Osteocyte (in vitro differentiated cells): ENCODE measurements at places on chromosomes 4 and X.

GRCh38 chr4:77023920-77024319, 51.9 kb downstream of the CCNI start:
- DNase-seq: no peak

DNA sequence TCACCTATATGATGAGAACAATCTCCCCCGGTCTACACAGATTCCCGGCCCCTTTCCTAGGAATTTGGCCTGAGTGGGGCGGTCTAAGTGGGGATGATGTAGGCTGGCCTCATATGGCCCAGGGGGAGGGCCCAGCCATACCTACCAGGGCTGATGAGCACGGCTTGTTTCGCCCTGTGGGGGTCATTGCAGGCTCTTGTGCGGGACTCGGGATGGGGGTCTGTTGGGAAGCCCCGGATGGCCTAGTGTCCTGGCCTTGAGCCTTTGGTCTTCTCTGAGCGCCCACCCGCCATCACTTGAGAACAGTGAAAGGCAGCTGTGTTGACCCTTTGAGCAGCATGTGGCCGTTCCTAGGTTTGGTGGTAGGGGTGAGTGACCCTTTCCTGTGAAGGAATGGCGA, 4.8 kb upstream of the CTAG2 start:
- DNase-seq: peak; percentile 77

GRCh38 chr4:169618986-169619385, 1.4 kb upstream of the CLCN3 start:
- no peak for DNase-seq

GRCh38 chr4:2255501-2256155, 6.3 kb downstream of the MXD4 start:
- DNase-seq: peak; percentile 83

- DNase-seq: no peak
Measured at GRCh38 chrX:7062276-7062675, 85.2 kb upstream of the STS start.

DNA sequence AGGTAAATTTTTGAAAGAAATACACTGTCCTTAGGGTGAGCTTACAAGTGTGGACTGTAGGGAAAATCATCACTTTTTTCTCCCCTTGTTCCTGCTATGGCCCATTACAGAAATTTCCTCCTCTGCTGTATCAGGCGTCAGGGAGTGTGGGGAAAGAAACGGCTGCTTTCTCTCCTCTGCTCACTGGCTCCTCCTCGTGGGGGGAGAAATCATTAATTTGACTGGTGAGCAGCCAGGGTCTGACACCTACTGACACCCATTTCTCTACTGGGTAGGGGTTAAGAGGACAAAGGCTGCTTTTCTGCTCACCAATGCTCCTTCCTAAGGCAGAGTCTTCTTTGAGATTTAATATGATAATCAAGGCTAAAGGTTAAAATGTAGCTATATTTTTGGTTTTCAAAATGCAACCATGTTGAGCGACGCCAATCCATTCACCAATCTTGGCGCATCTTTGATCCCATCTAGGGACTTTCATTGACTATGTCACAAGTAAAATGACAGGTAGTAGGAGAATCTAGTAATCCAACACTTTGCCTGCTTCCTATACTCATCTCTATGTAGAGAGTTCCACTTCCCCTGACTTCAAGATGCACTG, 25.1 kb downstream of the SETD7 start:
- no peak for DNase-seq

GRCh38 chr4:26877406-26877805, 16.8 kb downstream of the STIM2 start:
- no peak for DNase-seq

DNA sequence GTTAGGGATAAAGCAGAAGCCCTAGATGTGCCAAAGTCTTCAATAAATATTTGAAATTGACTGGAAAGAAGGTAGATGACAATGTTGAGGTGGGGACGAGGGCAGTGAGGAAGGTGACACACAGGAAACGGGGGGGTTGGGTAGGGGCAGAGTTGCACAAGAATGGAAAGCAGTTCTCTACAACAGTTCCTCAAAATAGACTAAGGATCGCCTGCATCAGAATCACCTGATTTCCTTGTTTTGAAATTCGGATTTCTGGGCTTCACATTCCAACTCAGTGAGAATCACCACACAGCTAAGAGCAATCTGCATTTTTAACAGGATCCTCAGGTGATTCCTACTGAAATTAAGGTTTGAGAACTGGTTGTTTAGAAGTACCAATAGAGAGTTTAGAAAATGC, 70.6 kb downstream of the ARFIP1 start:
- DNase-seq: no peak

DNA sequence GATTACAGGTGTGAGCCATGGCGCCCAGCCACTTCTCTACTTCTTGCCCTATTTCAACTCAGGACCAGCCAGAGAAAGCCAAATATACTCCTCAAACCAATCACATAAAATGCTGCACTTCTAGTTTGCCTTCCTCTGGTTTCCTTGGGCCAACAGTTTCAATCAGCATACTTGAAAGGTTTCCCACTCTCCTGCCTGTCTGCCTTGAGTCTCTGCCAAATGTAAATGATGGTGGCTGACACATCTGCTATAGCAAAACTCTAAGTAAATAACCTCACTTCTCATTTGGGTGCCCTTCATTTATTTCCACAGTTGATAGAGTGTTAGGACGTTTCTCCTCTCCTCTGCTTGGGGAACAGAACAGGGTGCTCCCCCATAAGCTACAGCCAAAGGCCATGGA, 36.4 kb upstream of the PPA2 start:
- no peak for DNase-seq

DNA sequence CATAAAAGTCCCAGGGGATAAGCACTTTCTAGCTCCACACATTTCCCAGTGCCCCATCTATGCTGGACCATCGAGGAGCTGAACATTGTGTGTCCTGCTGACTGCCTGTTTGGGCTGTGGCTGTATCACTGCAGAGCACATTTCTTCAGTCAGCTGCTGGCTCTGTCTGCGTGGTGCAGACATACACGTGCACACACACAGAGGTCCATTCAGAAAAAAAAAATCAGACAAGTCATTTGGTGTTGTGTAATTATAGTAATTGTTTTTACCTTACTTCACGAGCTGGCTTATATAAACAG, 1.1 kb upstream of the PDLIM3 start:
- no peak for DNase-seq

- no peak for DNase-seq
Measured at GRCh38 chrX:134634691-134635090, 23.6 kb downstream of the PLAC1 start.

DNA sequence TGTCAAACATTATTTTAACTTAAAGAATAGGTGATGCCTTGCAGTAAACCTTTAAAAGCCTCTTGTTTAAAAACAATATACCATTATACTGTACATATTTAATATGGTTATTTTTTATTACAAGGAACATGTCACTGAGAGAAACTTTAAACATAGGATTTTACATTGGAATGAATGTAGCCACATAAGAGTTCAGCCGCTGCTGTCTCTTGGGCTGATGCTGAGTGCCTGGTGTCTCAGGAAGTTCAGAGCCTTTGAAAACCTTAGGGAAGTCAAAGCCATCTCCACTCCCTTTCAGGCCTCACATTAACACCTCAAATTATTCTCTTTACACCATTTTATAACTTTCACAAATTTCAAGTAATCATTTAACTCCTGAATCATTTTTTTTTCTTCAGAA, 93.5 kb upstream of the DKK2 start:
- DNase-seq: no peak

GRCh38 chr4:152698089-152698499, 18.3 kb upstream of the TMEM154 start:
- DNase-seq: no peak

DNA sequence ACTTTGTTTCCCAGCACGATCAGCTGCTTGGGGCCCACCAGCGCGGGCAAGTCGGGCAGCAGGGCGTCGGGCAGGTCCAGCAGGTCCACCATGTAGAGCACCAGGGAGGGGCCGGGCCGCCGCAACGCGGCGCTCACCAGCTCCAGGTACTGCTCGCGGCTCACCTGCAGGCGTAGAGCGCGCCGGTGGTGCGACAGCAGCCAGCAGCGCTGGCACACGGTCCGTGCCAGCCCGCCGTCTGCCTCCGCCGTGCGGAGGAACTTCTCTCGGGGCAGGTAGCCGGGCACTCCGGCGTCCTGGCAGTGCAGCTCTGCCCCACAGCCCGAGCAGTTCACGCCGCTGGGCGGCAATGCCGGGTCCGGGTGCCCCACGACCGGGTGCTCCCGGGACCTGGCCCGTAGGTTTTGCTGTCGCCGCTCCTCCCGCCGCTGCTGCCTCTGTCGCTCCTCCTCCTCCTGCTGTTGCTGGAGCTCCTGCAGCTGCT, 527 bp downstream of the NOA1 start:
- peak; percentile 85 for DNase-seq

DNA sequence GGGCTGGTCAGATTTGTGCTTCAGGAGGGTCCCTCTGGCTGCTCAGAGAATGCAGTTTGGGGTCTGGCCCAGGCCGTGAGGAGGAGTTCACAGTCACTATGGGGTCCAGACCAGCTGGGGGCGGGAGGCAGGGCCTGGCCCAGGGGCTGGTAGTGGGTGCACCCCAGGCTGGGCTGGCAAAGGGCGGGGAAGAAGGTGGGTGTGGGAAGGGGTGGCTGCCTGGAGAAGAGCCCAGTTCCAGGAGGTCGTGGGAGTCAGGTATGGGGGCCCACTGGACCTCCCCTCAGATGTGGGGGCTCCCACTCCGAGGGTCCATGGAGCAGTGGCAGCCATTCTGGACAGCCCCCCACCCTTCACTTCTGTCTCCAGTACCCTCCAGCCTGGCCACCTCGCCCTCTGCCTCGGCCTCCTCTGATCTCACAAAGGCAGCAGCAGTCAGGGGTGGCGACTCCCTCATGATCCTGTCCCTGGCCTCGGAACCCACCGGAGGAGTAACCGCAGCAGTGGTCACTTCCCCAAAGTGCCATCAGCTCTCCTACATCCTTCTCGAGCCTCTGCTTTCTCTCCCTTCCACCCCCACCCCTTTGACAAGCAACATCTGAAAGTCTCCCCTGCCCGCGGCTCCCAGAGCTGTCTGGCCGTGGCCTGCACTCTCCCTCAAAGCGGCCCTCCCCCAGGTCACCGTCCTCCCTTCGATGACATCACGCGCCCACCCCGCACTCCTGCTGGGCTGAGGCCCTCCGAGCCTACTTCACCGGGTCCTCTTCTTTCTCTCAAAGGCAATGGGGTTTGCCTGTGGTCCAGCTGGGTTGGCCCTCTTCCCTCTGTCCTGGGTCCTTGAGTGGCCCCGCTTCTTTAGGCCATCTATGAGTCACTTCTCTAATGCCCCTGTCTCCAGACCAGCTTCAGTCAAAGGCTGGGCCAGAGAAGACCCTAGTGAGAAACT, 1.7 kb upstream of the SLC6A8 start:
- DNase-seq: no peak

DNA sequence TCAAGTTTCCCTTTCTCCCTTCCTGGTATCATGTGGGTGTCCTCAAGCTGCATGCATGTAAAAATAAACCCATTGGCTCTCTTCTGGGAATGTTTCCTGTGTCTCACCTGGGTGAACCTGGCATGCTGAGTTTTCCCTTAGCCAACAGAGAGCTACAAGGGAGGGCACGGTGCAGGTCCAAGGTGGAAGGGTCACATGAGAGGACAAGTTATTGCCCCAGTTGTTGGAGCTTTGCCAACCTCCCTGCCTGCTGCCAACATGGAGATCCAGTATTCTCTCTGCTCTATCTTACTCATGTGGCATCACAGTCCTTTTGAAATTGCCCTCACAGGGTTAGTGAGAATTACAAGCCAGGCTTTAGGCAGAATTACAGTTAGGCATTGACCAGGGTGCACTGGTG, 196.1 kb upstream of the GYPA start:
- DNase-seq: no peak

GRCh38 chrX:64662876-64663275, 267.6 kb upstream of the MTMR8 start:
- no peak for DNase-seq

DNA sequence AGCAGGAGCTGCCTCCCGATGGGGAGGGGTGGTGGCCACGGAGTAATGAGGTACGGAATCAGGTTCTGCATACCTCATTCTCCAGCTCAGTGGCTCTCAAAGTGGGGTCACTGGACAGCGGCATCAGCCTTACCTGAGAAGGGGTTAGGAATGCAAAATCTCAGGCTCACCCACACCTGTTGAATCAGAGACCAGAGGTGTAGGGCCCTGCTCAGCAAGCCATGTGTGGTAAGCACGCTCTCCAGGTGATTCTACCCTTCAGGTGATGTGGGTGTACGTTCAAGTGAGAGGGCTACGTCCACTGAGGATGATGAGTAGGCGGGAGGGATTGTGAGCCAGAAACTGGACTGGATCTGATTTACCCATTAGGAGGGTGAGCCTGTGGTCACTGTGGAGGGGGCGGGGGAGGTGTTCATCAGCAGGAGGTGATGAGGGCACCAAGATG, 65.8 kb downstream of the ANAPC4 start:
- no peak for DNase-seq

GRCh38 chrX:22467571-22467970, 194.9 kb downstream of the CBLL2 start:
- no peak for DNase-seq

GRCh38 chrX:139826065-139827044, 106.5 kb downstream of the ATP11C start:
- no peak for DNase-seq

DNA sequence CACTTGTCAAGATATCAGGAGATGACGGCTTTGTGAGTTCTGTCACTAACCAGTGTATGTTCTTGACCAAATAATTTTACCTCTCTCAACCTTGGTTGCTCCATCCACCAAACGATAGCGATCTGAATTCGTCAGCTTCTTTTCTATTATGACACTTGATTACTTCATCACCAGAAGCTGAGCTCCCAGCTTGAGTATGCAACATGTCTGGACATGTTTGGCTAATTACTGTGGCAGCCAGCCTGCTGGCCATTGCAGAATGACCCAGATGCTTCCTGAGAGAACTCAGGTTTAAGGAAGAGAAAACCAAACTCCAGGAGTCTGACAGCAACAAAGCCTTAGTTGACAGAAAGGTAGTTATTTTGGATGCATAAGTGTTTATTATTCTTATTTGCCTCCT, 46.4 kb upstream of the PARM1 start:
- no peak for DNase-seq

- DNase-seq: no peak
Measured at GRCh38 chr4:101280866-101281600, 66.3 kb downstream of the PPP3CA start.

DNA sequence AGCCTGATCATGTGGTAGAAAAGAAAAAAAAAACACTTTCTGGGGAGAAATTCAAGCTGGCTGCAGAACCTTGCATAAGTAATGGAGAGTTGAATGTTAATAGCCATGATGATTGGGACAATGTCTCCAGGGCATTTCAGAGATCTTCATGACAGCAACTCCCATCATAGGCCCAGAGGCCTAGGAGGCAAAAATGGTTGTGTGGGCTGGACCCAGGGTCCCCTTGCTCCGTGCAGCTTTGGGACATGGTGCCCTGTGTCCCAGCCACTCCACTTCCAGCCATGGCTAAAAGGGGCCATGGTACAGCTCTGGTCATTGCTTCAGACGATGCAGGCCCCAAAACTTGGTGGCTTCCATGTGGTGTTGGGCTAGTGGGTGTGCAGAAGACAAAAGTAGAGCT, 1170.9 kb downstream of the C4orf33 start:
- no peak for DNase-seq

GRCh38 chrX:37425370-37425769, 76.2 kb downstream of the PRRG1 start:
- DNase-seq: no peak

GRCh38 chr4:151407018-151407417, 2.0 kb upstream of the FHIP1A start:
- DNase-seq: no peak
